ENCODE measurements at places on chromosomes 7 and 10.

DNA sequence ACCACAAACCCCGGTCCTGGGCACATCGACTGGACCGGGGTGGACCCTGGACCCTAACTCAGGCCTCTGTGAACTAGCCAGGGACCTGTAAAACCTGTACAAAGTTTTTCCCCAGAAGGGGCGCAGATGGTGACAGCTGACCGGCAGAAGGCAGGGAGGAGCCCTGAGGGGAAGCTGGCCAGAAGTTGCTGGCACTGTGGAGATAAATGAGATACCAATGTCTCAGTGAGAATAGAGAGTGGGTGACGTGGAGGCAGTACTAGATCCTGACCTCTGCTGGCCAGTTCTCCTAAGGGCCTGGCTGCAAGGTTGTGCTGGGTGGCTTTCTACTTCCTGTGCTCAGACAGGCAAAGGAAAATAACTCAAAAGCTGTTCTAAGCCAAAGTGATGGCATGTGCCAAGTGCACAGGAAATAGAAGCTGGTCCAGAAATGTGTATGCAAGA, 10.6 kb upstream of the TSPAN14 start:
- no peak for DNase-seq

DNA sequence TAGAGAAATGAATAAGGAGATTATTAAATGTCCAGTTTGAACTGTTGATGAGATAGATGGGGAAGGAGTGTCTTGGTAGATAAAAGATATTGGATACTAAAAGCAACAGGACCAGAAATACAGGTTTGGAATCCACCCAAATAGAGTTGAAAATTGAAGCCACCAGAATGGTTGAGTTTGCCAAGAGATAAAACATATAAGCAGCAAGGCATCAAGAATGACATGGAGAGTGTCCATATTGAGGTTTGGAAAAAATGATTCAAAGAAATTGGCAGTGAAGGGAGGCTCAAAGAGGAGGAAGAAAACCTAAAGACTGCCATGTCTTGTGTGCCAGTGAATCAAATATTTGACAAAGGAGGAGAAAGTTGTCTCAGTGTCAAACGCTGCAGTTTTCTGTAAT, 24.2 kb downstream of the CFAP69 start:
- no peak for DNase-seq

DNA sequence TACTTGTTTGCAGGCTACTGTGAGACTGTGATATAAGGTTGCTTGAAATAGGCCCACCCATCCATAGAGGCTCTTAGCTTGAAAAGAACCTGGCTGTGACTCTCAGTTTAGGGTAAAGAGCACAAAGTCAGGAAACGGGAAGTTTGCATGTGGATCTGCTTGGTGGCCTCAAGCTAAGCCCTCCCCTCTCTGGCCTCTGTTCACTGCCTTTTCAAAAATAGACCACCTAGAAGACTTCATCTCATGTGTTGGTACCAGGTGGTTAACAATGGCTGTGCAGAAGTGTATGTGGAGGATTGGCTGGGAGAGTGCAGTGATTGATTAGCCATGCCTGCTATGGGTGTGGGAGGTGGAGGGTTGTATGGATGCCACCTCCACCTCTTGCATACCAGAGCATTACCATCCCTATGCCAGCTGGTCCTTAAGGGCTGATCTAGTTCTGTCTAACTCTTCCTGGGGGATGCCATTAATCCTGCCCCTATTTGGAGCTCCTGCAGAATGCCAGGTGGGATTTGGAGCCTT, 122.0 kb downstream of the ZMIZ1 start:
- no peak for DNase-seq

- peak; percentile 72 for DNase-seq
Measured at GRCh38 chr10:128064108-128064969, 61.9 kb downstream of the MKI67 start.

DNA sequence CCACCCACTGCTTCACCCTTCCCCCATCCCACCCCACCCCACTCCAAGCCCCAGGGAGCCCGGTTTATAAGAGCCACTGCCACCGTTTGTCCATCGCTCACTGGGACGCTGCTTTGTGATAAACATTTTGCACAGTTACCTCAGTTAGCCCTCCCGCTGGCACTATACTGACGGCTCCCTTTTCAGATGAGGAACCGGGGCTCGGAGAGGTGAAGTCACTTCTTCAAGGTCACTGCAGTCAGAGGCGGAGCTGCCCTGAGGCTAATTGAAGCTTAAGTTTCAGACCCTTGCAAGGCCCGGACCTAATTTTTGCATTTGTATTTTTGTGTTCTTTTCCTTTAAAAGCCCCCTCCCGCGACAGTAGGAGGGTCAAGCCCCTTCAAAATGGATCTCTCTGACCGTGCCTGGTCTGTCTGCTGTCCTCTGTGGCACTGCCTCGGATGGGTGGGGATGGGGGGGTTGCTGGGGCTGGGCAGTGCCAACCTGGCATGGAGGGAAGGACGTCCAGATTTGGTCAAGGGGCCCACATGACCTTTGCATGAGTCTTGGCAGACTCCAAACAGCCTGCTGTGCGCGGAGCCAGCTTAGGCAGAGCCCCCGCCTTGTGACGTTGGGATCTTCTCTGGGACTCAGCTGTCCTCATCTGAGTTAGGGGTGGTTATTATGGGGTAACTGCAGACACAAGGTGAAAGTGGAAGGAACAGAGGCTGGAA, 17.7 kb upstream of the NODAL start:
- no peak for DNase-seq

- DNase-seq, result no peak
Measured at GRCh38 chr10:34713875-34714274, 101.2 kb downstream of the PARD3 start.

- no peak for DNase-seq
Measured at GRCh38 chr10:24793648-24794379, 70.1 kb upstream of the ARHGAP21 start.

DNA sequence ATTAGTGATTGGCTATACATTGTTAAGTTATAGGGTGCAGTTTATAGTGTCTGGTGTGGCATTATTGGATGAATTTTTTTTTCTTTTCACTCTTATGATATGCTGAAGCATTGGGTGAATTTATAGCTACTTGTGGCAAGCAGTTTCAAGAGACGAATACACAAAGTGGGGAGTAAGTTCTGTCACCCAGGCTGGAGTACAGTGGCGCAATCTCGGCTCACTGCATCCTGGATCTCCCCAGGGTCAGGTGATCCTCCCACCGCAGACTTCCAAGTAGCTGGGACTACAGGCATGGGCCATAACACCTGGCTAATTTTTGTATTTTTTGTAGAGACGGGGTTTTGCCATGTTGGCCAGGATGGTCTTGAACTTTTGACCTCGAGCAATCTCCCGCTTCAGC, 6.3 kb upstream of the SIRT1 start:
- DNase-seq, result no peak

- no peak for DNase-seq
Measured at GRCh38 chr10:71404503-71405295, 8.0 kb downstream of the CDH23 start.

DNA sequence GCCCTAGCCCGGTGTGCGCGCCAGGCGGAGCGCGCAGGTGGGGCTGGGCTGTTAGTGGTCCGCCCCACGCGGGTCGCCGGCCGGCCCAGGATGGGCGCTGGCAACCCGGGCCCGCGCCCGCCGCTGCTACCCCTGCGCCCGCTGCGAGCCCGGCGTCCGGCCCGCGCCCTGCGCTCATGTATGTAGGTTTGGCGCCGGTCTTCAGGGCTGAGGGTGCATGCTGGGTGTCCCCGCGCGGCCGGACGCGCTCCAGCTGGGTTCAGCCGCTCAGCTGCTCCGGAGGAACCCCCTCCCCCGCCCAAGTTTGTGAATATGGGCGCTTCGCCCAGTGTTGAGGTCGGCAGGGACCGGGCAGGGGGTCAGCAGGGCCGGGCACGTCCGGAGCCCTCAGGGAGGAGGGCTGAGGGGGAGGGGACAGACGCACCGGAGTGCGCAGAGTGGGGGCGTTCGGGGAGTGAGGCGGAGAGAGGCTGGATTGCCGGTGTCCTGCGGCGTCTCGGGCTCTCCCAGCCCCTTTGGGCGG, 559 bp downstream of the VWC2 start:
- DNase-seq, result no peak

- no peak for DNase-seq
Measured at GRCh38 chr7:151459726-151460473, 20.0 kb upstream of the CRYGN start.

GRCh38 chr10:75469006-75469616, 37.7 kb downstream of the LRMDA start:
- DNase-seq, result no peak

DNA sequence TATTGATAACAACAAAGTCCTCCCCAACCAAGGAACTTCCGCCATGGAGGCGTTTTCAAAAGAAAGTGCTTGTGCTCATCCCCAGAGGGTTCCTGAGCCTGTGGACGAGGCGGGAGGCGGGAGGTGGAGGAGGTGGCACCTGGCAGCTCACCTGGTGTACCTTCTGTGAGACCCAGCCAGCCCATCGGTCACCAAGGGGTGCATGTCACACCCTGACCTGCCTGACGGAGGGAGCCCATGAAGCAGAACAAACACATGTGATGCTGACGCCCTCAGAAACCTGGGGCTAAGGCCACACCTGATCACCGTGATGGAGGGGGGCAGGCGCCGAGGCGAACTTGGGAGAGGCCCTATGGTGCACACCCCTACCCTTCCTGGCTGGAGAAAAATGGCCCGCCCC, 458.8 kb downstream of the DNAJB6 start:
- no peak for DNase-seq

- no peak for DNase-seq
Measured at GRCh38 chr7:48035967-48036478, 680 bp downstream of the C7orf57 start.

DNA sequence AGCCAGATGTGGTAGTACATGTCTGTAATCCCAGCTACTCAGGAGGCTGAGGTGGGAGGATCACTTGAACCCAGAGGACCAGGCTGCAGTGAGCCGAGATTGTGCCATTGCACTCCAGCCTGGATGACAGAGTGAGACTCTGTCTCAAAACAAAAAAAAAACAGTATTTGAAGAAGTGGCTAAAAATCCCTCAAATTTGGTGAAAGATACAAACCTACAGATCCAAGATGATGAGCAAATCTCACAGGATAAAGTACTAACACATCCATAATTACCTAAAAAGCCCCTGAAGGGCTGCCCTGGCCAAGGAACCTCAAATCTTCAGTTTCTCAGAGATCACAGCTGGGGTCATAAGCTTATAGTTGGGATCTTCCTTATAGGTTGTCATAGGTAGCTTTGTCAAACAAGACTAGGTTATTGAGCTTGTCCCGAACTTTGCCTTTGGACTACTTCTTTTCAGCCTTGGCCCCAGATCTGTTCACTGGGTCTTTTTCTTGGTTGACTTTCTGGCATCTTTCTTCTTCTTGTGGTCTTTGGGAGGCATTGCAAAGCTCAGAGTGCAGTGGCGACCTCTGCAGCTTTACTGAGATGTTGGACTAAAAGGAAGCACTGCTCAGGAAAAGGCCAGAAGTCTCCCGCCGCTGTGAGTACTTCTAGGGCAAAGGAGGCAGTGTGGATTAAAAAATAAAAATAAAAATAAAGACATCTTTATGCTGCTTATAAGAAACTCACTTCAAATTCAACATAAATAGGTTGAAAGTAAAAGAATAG, 28.6 kb upstream of the SAR1A start:
- no peak for DNase-seq

GRCh38 chr7:35185908-35186731, 67.8 kb downstream of the TBX20 start:
- DNase-seq, result peak; percentile 12

DNA sequence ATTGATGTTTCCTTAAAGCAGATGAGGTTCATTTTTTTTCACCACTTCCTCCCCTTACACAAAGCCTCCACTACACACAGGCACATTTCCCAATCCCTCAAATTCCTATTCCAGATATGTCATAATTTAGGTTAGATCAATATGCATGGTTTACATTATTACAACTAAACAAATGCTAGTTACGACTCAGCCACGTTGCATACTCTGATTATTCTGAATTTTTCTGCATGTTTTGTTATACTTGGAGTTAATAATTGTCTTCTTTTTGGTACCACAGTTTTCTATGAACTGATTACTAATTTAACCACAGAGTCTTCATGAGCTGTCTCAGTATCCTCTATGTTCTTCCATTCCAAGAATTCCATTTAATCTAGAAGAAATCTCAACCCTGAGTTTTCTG, 4.4 kb upstream of the BICC1 start:
- DNase-seq, result no peak

DNA sequence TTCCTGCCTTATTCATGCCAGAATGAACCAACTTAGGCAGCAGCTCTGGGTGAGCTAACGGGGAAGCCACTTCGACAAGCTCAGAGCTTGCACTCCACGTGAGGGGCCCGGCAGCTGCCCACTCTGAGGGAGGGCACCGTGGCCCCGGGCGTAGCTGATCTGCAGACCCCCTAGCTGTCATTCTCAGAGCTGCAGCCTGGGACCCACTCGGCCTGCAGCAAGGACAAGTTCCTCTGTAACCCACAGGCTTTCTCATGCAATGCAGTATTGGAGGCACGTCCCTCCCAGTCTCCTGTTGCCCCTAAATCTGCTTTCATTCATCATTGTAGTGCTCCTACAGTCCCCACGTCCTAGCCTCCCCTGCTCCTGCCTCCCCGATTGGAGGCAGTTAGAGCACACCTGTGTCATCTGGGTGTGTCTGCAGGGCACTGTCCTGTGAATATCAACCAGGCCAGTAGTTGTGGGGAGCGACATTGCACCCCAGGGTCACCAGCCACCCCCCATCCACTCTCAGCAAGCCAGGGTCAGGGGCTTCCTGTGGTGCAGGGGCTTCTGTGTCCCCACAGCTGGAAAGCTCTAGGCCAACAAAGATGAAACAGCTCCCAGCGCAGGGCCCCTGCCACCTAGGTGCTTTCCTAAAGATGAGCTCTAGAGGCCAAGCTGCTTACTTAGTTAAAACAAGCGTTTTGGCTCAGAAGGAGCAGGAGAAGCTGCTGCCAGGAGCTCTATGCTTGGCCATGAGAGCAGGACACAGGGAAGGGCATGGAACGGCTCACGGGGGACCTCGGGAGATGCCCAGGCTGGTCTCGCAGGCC, 333.6 kb downstream of the ADARB2 start:
- no peak for DNase-seq

DNA sequence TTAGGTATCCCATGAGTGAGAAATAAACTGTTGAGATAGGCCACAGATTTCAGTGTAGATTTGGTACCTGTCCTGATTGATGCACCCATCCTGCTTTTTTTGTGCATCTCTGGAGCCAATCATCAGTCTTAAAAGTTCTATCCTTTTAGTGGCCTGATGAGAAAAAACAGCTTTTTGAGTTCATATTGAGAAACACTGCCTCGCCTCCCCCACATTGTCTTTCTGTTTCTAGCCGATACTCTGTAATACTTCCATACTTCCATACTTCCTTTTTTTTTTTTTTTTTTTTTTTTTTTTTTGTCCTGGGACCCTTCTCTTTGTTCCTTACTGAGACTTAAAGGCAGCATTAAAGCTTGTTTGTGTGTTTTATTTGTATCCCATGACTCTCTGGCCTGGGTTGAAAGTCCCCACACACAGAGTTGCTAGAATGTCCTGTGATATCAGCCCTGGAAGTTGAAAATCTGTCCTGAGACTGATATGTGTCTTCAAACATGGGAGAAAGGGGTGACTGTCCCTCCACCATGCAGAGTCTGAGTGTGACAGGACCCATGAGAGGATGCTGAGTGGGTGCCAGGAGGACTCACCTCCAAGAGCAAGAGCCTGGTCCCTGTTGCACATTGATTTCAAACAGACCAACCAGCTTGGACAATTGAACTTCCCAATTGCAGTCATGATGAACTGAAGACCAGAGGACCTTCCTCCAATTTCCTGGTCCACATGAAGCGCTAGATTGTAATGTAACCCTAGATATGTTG, 5.7 kb downstream of the ZNF22 start:
- DNase-seq, result no peak

- no peak for DNase-seq
Measured at GRCh38 chr10:21169271-21169670, 272.2 kb upstream of the NEBL start.

All from activated naive CD4-positive, alpha-beta T cell treated with anti-CD3 and anti-CD28 coated beads, Interleukin-2, amount 50 U/mL, for 72 hours (primary cell).